ENCODE measurements at places on chromosomes 3 and 15.

DNA sequence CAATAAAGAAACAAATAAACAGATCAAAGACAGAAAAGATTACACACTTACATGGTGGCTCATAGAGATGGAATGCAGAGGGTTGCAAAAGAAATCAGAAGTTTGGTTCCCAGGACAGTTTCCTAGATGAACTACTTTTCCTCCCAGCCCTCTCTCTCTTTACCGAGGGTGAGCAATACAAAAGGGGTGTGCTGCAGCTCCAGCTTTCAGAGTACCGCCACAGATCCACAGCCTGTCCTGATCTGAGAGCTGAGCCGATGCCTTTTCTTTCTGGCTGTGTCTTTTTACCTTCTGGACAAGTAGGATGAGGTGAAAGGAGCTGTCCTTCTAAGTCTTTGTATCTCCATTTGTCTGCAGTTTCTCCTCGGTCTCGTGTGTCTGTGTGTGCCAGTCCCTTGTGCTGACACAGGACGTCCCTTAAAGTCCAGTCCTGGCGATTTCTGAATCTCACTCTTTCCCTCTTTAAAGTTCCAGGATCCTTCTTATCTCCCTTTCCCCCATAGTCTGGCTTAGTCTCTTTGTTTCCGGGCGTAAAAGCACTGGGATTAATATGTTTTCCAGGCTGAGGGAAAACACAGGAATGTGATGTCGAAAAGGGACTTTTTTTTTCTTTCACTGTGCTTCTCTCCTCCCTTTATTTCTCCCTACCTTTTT lies 540 bp downstream of the CCDC80 start:
- DNase-seq: no peak

DNA sequence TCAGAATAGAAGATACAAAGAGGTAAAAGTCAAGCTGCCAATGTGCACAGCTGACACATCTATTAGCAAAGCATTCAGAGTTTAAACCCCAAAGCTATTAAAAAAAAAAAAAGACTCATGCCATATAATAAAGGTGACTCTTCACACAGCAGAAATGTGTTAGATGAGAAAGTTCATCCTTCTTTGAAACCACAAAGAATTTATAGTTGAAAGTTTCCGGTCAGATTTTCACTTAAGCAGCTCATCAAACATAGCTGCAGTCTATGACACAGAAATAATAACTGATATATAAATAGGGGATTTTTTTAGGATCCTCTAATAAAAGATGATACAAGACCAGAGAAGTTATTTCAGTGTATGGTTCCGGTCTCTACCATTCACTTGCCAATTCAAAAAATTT lies 76.6 kb downstream of the WWTR1 start:
- DNase-seq: no peak

DNA sequence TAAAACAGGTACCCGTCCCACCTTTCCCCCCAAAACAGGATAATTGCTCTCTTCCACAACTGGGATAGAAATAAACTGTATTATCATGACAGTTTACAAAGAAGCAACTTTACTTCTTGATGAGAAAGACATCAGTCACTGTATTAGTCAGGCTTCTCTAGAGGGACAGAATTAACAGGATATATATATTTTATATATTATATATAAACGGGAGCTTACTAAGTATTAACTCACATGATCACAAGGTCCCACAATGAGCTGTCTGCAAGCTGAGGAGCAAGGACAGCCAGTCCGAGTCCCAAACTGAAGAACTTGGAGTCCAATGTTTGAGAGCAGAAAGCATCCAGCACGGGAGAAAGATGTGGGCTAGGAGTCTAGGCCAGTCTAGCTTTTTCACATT lies 18.4 kb upstream of the PLSCR4 start:
- DNase-seq: no peak

GRCh38 chr3:9715764-9716437 lies 12.3 kb downstream of the CPNE9 start:
- peak; percentile 96 for DNase-seq

GRCh38 chr15:40928821-40929659 lies at the start of gene DLL4:
Gene DLL4 (plus strand): TSS chr15:40929340. CDS start chr15:40929669, 329 bp downstream.
- DNase-seq: peak; percentile 9

- no peak for DNase-seq
Observed at GRCh38 chr3:142641504-142641903, 45.3 kb downstream of the PLS1 start.

DNA sequence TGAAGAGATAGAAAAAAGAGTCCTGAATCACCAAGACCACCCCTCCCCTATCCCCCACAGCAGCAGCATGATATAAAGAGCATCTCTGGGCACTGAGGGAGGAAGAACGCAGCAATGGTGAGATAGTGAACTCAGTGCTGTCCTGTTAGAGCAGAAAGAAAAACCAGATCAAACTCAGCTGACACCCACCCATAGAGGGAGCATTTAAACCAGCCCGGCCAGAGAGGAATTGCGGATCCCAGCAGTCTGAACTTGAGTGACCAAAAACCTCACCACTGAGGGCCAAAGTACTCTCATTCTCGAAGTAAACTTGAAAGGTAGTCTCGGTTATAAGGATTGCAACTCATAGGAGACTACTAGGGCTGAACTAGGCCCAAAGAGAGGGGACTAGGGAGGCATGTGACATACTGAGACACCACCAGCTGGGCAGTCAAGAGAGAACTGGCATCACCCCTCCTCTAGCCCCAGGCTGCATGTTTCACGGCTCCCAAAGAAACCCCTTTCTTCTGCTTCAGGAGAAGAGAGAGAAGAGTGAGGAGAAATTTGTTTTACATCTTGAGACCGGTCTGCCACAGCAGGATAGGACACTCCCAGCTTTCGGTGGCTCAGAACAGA lies 39.2 kb upstream of the TGFBR2 start:
- no peak for DNase-seq

- no peak for DNase-seq
Observed at GRCh38 chr3:173399044-173399443, 1.5 kb downstream of the NLGN1 start.

DNA sequence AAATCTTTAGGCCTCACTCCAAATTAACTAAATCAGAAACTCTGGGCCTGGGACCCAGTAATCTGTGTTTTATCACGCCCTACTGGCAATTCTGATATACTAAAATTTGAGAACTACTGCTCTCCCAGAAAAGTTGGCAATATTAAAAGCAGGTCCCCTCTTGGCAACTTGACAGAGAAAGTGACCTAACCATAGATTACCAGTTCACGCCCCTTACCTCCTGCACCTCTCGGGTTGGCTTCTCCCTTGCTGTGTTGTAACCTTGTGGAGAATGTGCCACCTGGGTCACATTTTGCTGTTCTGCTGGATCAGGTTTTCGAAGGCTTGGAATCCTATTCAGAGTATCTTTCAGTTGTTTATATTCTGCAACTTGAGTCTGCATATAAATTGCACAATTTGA lies 59.1 kb downstream of the GOLIM4 start:
- DNase-seq: no peak

GRCh38 chr3:175426805-175427204 lies 567.7 kb downstream of the NAALADL2 start:
- DNase-seq: no peak

GRCh38 chr15:45083223-45083622 lies 30.7 kb downstream of the DUOX2 start:
- DNase-seq: no peak

GRCh38 chr3:195549931-195550519 lies 6.9 kb upstream of the PPP1R2 start:
- no peak for DNase-seq

DNA sequence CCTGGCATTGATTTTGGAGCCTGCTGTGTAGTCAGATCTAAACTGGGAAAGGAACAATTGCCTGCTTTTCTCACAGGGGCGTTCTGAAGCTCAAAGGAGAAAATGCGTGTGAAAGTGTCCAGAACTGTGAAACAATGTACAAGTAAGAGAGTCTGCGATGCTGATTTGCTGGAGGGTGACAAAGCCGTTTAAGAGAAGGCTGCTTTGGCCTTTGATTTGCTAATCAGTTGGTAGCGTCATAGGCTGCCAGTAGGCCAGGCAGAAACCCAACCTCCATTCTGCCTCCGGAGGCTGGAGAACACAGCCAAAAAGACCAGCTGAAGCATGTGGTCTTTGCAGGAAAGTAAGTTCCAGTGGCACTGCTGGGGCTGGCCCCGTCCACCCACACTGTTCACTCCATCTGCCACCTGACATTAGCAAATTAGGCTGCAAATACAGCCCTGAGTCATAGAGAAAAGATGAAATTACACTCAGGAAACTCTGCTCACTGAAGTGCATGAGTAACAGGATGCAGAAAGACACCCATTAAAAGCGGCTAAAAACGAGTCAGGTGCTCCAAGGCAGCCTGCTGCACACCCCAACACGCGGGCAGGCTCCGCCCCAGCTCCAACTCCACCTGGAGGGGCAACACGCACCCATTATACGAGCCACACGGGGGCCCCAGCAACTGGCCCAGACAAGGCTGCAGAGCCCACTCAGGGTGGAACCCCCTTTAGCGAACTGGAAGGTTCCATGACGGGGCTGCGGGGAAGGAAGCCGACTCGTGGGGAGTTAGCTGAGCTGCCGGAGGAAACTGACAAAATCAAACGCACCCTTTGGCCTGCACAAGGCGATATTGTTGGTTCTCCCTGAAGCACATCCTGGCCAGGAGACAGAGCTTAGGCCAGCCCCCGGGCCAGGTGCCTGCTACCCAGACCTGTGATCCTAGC lies 31.6 kb downstream of the ZDHHC19 start:
- DNase-seq: peak; percentile 53

DNA sequence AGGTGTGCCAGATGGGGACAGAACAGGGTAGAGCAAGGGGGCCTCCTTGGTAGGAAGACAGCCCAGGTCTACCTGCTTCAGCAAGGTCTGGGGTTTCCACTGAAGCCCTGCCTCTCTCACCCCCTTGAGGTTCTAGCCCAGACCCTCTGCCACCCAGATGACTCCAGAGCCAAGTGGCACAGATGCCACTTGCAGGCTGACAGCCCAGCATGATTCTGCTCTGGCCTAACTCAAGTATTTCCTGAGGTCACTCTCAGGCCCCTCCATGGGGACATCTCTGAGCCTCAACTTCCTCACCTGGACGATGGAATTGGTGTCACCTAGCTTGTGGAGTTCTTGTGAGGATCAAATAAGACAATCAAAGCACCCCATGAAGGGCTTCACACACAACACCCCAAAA lies 23.9 kb downstream of the PLXNB1 start:
- DNase-seq: no peak

DNA sequence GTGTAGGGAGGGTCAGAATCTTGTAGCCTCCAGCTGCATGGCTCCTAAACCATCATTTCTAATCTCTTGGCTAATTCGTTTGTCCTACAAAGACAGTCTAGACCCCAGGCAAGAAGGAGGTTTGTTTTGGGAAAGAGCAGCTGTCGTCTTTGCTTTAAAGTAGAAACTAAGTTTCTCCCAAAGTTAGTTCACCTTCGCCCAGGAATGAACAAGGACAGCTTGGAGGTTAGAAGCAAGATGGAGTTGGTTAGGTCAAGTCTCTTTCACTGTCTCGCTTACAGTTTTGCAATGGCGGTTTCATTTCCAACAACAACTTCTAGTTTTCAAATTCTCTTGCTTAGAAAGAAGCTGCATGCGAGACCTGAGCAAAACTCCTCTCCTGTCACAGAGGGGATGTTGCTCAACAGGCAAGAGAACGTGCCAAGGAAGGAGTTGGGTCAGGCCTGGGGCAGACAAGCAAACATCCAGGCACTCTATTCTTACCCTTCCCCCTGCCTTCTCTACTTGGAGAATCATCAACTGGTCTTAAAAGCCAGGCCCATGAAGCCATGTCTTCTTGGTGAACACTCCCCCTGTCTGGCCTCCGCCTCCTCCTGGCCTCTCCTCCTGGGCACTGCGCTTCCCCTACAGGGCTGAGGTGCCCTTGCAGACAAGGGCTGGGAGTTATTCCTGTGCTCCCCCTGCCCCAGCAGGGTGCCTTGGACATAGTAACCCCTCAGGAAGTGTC lies 57.6 kb downstream of the TMEM44 start:
- peak; percentile 91 for DNase-seq

All from MV-4-11 (cell line).